Fibroblast of skin of back (primary cell): ENCODE measurements at places on chromosomes 5 and 9.

GRCh38 chr9:22208846-22209585 lies 199.9 kb upstream of the CDKN2B start:
- peak; percentile 57 for DNase-seq

GRCh38 chr5:135505973-135506372 lies 29.8 kb downstream of the NEUROG1 start:
- peak; percentile 70 for DNase-seq

DNA sequence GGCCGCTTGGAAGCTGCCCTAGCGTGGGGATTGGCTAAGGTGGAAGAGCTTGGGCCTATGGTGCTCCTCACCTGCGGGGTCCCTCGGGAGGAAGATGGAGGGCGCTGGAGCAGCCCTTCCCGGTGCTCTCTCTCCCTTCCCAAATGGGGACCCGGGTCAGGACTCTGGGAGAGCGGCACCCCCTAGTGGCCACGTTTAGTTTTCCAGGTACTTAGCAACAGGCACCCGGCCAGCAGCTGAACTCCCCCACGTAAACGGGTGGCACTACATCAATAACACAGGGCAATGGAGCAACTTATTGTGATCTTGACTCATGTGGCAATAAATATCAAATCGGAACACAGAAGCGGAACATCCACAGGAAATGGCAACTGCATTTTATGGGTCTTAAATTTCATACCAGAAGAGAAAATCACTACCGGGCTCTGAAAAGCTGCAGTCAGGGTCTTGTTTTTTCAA lies 316.6 kb downstream of the AGTPBP1 start:
- DNase-seq = peak; percentile 55

DNA sequence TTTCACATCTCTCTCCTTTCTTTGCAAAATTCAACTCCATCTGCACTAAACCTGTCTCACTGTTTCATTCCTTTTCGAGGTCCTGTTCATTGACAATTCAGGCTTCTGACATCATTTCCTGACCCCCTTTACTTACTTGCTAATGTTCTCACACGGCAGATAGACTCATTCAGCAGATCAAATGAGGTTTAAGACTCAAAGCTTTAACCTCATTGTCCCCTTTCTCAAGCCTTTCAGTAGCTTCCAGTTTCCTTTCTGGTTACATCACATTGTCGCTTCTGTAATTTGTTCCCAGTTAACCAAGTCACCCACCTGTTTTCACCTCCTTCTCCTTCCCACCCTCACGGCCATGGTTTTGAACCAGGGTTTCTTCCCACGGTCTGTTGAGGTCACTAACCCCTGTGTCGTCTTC lies 143.4 kb upstream of the OTULINL start:
- no peak for DNase-seq

DNA sequence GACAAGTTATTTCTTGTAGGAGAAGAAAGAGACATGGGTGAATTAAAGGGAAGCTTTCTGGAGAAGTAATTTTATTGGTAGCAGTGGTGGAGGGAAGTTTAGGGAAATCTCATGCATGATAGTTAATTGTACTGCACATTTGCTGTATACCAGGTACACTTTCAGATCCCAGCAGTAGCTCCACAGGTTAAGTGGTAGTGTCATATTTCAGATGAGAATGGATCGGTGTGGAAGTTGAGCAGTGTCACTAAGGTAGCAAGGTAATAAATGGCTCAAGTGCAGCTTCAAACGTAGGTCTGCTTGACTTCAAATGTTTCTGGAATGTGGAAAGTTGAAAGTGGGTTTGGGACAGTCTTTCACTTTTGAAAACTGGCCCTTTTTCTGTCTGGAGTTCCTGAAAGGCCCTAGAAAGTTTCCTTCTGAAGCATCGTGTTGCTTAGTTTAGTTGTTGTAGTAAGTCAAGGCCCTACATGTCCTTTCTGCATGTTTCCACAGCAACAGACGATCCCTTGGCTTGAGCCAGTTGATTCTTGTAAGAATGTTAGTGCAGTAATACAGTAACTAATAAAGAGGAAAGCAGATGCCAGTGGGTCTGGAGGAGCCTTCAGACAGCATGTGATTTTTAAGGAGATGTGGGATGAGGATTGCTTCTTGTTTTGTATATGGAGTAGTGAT lies 3.7 kb downstream of the CLTA start:
- no peak for DNase-seq
